Ascending aorta (tissue), 2 donors: ENCODE measurements at places on chromosomes 2 and 18.

DNA sequence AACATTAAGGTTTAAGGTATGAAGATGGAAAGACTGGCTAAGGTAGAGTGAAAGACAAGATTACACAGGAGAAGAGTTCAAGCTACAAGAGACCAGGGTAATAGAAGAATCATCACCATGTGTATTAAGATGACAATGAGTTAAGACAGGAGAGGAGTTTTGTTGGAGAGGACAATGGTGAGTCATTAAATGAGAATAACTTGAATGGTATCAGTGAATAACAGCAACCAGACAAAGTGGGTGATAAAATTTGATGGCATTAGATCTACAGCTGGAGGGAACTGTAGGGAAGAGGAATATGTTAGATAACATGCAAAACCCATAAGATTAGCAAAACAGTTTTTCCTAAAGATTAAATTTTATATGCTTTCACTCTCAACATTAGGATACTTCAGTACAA lies 18.8 kb upstream of the ENOSF1 start:
- H3K4me3 ChIP-seq, result no peak overlapping the region
- no peaks in the 10 kb centered on the region for H3K4me1 ChIP-seq
- H3K36me3 ChIP-seq, result peaks cover under 1% of the 10 kb centered on the region
- H3K27me3 ChIP-seq, result no peaks in the 10 kb centered on the region

DNA sequence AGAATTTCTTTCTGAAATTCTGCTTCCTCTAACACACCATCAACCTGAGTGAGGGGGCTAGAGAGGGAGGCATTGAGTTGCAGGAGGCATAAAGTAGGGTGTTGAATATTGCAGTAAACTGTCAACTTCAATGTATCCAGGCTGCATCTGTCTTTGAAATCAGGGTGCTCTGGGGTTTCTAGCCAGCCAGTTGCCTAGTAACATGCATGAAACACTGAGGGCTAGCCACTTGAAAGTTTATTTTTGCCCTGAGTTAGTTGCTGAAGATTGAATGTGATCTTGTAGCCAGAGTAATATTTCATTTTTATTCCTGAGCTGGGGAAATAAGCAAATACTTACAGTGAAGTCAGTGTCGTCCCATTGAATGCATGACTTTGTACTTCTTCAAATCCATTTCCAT lies 41.9 kb downstream of the LHCGR start:
- no peak overlapping the region for H3K27ac ChIP-seq
- no peaks in the 10 kb centered on the region for H3K36me3 ChIP-seq
- H3K4me1 ChIP-seq, result no peaks in the 10 kb centered on the region
- H3K4me3 ChIP-seq, result no peak overlapping the region

GRCh38 chr2:234329202-234329960 lies 167.5 kb downstream of the ARL4C start:
- DNase-seq, result no peak
- H3K27ac ChIP-seq, result no peak overlapping the region
- H3K27me3 ChIP-seq, result no peaks in the 10 kb centered on the region
- H3K36me3 ChIP-seq, result no peaks in the 10 kb centered on the region
- H3K4me3 ChIP-seq, result no peak overlapping the region

- no peak overlapping the region for H3K27ac ChIP-seq
- no peaks in the 10 kb centered on the region for H3K36me3 ChIP-seq
- no peaks in the 10 kb centered on the region for H3K4me1 ChIP-seq
- H3K27me3 ChIP-seq, result no peaks in the 10 kb centered on the region
Measured at GRCh38 chr2:118609138-118609537, 238.3 kb downstream of the EN1 start.

GRCh38 chr18:50177294-50177992 lies 17.5 kb downstream of the MYO5B start:
- DNase-seq, result no peak
- H3K4me3 ChIP-seq, result no peak overlapping the region
- H3K27ac ChIP-seq, result no peak overlapping the region
- no peaks in the 10 kb centered on the region for H3K36me3 ChIP-seq
- H3K27me3 ChIP-seq, result no peaks in the 10 kb centered on the region

DNA sequence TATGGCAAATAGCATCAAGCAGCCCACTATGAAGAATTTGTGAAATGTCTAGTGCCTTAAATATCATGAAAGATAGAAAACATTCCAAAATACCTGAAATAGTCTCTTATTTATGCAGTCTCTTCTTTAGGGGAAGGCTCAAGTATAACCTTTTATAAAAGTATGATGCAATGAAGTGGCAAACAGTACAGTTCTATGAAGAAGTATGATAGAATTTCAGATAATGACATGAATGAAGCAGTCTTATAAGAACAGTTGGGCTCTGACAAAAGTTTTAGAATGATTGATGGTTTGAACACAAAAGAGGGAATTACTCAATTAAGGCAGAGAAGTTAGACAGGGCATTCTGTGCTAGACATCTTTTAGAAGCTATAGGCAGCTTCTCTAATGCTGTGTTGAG lies 1791.8 kb upstream of the PIK3C3 start:
- no peak overlapping the region for H3K27ac ChIP-seq
- no peaks in the 10 kb centered on the region for H3K36me3 ChIP-seq
- H3K27me3 ChIP-seq, result no peaks in the 10 kb centered on the region
- no peak overlapping the region for H3K4me3 ChIP-seq

DNA sequence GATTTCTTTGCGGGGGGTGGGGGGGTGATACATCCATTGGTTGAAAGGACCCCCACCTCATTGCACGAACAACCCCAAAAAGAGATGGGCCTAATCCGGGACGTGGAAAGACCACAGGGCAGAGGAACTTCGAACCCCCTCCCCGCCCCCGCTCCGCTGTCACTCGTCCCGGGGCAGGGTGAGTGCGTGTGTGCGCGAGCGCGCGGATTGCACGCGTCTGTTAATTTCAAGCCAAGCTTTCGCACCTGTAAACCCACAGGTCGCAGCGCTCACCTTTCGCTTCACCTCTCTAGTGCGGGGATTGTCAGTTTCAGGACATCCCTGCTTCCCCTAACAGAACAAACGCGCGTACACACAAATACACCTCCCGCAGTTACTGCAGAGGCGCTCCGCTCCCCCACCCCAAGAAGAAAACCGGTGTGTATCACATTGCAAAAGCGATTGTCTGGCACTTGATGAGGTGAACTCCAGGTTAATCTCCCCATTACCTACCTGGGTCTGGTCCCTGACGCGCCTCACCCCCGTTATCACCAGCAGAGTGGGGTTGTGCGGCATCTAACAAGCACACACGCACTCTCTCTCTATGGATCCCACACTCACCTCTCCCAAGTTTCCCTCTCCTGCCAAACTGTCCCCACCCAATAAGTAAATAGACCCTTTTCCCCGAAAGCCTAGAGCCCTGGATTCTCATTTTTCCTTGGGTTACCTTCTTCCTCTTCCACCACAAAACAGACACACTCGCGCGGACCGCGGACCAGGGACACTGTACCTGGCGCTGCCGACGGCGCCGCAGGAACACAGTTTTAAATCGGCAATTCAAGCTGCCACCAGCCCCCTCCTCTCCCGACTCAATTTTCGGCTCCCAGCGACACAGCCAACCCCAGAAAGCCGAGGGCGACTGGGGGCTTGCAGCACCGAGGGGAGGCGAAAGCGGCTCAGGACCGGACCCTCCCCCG lies 1.0 kb downstream of the CYP26B1 start:
- H3K4me3 ChIP-seq, result peak overlapping the region; percentile 52
- no peaks in the 10 kb centered on the region for H3K27me3 ChIP-seq
- no peaks in the 10 kb centered on the region for H3K36me3 ChIP-seq
- H3K4me1 ChIP-seq, result peaks cover 15% of the 10 kb centered on the region

DNA sequence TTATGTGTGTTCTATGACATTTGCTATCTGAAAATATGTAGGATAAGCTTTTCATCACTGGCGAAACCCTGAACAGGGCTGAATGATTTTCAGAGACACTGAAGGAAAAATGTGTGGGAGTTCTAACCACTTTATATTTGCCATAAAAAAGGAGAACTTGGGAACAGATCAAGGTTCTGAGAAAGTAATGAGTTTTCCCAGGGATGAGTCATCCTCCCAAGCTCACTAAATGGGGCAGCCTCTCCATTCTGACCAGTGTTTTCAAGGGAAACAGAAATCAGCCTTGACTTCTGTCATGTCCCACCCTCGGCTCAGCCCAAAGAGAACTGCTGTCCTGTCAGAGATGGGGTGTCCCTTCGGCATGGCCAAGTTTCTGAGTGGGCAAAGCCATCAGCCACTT lies 2109.8 kb upstream of the CELF4 start:
- no peaks in the 10 kb centered on the region for H3K4me1 ChIP-seq
- H3K27me3 ChIP-seq, result no peaks in the 10 kb centered on the region
- DNase-seq, result no peak
- no peaks in the 10 kb centered on the region for H3K36me3 ChIP-seq

DNA sequence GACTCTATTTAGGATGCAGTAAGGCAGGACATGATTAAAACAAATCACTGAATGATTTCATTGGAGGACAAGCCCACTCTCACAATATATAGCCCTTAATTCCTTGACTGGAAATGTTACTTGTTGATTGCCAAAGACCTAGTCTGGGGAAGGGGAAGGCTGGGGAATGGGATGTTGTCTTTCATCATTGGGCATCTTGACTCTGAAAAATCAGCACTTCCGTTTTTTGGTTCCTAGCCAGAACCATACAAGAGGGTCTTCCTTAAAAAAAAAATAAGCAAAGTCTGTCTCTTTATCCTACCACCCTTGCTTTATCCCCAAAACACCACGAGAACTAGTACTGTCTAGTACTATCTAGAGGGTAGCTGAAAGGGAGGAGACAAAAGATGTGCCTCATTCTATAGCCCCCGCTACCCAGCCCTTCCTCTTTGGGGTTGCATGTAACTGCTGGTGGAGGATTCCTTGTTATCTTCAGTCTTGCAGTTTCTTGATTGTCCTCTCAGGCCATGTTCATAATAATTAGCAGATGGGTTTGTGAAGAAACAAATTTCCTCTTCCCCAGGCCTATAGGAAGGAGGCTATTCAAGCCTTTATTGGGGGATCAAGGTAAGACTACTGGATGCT lies 55.8 kb downstream of the NEMP2 start:
- H3K27me3 ChIP-seq, result no peaks in the 10 kb centered on the region
- no peak for DNase-seq
- H3K4me1 ChIP-seq, result no peaks in the 10 kb centered on the region

DNA sequence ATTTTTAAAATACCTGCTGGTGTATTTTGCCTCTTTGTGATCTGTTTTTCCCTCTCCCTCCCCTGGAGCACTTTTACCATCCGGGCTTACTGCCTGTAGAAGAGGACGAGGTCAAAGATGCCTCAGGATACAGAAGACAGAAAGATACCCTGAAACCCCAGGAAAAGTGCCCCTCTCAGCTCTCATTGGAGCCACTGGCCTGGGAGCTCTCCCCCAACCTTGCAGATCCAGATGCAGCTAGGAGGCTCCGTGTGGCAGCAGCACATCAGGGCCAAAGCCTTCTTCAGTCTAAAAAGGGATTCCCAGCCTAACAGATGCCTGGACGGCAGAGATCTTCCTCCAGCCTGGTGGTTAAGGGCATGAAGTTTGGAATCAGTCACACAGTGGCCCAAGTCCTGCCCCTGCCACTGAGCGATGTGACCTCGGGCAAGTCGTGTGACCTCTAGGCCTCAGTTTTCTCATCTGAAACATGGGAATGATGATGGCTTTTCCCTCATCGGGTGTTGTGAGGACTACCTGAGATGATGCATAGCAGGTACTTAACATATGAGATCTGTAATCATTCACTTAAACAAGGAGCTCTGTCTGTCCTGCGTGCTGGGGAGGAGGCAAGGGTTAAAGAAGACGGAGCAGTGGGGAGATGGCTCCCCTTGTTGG lies 239.4 kb downstream of the DYSF start:
- no peak for DNase-seq
- no peaks in the 10 kb centered on the region for H3K36me3 ChIP-seq
- H3K27me3 ChIP-seq, result no peaks in the 10 kb centered on the region

DNA sequence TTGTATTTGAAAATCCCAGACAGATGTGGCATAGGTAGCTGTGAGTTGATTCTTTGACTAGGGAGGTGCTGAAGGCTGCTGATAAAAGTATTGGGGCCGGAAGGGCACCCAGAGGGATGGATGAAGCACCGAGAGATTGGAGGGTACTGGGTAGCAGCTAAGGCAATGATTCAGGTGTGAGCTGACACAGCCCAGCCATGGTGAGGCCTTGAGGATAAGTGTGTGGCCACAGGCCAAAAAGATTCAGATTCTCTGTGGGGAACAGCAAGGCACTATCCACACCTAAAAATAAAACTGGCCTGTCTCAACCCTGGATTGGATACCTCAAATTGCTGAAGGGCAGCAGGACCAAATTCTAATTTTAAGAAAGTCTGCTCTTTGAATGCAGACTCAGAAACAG lies 35.2 kb downstream of the RDH14 start:
- DNase-seq, result no peak
- H3K4me3 ChIP-seq, result no peak overlapping the region
- no peaks in the 10 kb centered on the region for H3K27me3 ChIP-seq
- H3K27ac ChIP-seq, result no peak overlapping the region

- H3K27me3 ChIP-seq, result no peaks in the 10 kb centered on the region
- peak overlapping the region; percentile 36 for H3K27ac ChIP-seq
- H3K4me1 ChIP-seq, result peaks cover 24% of the 10 kb centered on the region
- H3K4me3 ChIP-seq, result no peak overlapping the region
- DNase-seq, result no peak
Measured at GRCh38 chr2:63827749-63828148, 13.9 kb upstream of the UGP2 start.

- no peak overlapping the region for H3K4me3 ChIP-seq
- no peak for DNase-seq
- no peak overlapping the region for H3K27ac ChIP-seq
- no peaks in the 10 kb centered on the region for H3K36me3 ChIP-seq
- H3K27me3 ChIP-seq, result no peaks in the 10 kb centered on the region
Measured at GRCh38 chr2:138956116-138956515, 175.9 kb upstream of the NXPH2 start.

- H3K27me3 ChIP-seq, result no peaks in the 10 kb centered on the region
- H3K36me3 ChIP-seq, result peaks cover 60% of the 10 kb centered on the region
- H3K27ac ChIP-seq, result no peak overlapping the region
- H3K4me3 ChIP-seq, result no peak overlapping the region
- H3K4me1 ChIP-seq, result no peaks in the 10 kb centered on the region
Measured at GRCh38 chr18:70194227-70194890, 11.1 kb downstream of the RTTN start.

DNA sequence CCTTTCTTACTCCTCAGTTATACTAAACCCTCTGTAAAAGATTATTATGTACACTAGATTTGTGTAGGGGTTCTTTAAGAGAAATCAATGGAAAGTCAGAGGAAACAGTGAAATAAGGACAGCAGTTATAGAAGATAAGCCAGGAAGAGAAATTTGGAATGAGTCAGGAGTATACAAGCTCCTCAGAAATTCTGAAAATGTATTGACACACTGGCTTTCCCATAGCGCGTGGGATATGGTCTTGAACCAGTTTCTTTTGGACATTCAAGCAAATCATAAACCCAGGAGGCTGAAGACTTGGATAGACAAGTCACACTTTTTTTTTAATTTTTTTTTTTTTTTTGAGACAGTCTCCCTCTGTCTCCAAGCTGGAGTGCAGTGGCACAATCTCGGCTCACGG lies 316.1 kb upstream of the MMADHC start:
- H3K4me1 ChIP-seq, result no peaks in the 10 kb centered on the region
- no peaks in the 10 kb centered on the region for H3K27me3 ChIP-seq
- H3K27ac ChIP-seq, result no peak overlapping the region
- H3K36me3 ChIP-seq, result no peaks in the 10 kb centered on the region
- no peak for DNase-seq

DNA sequence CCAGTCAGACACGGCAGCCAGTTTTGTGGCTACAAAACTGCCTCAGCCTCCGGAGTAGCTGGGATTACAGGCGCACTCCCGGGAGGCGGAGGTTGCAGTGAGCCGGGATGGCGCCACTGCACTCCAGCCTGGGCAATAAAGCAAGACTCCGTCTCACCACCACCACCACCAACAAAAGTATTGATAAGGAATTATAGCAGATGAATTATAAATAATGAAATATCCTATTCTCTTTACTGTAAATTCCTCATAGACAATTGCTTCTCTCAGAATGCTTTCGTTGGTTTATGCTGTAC lies 1.4 kb upstream of the FAM161A start:
- DNase-seq, result no peak
- peak overlapping the region; percentile 76 for H3K4me3 ChIP-seq
- no peaks in the 10 kb centered on the region for H3K36me3 ChIP-seq
- H3K27ac ChIP-seq, result no peak overlapping the region
